ENCODE measurements at places on chromosomes 5 and 9.

- no peak for DNase-seq
Measured at GRCh38 chr5:63228154-63228553, 649.5 kb downstream of the LRRC70 start.

DNA sequence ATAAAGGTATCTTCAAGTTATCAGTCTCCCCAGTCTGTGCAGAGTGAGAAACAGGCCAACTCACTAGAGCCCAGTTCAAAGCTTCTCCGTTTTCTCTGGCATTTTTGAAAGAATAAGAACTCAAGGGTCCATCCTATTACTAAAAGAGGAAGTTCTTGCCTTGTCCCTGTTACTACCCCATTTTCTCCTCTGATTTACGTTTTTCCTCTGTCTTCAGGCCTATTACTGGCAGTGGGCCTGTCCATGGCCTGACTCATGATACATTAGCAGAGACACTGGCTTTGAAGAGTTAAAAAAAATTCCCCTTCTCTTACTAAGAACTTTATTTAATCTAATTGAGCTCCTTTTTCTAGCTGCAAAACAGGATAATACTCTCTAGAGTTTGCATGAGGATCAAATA, 624.0 kb upstream of the KLF4 start:
- peak; percentile 2 for DNase-seq

GRCh38 chr5:172170251-172170701, 17.7 kb downstream of the STK10 start:
- DNase-seq = no peak

DNA sequence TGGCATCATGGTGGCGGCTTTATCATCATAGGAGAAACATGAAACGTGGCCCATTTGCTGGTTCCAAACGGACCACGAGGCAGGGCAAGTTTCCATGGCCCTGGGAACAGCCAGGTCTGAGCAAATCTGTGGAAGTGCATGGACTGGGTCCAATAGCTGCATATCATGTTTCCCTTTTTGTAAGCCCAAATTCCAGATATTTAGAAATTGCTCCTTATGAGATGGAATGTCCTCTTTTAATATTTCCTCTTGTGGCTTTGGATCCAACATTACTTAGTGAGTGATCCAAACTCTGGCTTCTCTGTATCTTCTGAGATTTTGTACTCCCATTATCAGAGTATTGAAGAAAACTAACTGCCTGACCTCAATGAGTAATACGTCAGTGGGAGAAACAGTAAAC, 79.8 kb upstream of the FBXL7 start:
- no peak for DNase-seq

GRCh38 chr5:34991486-34992238, 56.1 kb downstream of the AGXT2 start:
- DNase-seq = no peak

DNA sequence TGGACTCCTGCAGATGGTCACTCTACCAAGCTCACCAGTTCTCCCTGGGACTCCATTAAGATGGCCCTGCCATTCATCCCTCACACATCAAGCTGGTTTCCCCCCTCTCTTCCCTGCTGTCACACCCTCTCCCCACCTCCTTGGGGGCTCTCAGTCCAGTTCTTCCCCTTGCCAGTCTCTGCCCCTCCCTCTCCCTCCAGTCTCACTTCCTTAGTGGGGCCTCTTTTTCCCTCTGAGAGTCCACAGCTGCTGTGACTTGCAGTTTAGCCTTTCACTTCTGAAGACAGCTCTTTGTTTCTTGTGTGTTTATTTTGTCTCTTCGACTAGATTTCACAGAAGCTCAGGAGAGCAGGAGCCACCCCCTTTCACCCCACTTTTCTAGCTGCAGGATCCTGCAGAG, 10.5 kb downstream of the DOCK2 start:
- DNase-seq = no peak

DNA sequence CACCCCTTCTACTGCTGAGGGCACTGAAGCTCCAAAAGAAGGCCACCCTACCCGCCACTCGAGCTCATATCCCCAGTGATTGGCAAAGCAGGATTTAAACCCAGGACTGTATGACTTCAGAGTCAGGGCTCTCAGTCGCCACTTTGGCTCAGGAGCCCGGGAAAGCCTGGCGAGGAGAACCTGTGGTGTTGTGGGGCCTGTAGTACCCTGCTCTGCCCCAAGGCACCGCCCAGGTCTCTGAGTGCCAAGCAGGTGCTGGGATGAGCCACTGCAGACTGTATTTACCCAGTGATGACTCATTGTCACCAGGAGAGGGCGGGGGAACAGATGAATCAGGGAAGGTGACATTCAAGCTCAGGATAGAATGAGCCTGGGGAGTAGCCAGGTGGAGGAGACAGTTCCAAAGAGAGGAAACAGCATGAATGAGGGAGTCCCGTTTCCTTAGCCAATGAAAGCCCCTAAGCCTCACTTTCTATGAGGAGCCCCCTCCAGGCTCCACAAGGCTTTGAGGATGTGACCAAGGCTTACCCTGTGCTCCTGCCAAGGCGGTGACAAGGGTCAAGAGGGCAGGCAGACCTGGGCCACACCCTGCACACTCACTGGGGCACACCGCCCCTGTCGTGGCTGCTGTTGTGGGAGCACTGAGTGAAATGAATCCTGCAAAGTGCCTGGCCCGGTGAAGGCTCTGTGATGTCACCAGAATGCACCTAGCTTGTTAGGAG, 17.8 kb upstream of the DPM2 start:
- DNase-seq = no peak

DNA sequence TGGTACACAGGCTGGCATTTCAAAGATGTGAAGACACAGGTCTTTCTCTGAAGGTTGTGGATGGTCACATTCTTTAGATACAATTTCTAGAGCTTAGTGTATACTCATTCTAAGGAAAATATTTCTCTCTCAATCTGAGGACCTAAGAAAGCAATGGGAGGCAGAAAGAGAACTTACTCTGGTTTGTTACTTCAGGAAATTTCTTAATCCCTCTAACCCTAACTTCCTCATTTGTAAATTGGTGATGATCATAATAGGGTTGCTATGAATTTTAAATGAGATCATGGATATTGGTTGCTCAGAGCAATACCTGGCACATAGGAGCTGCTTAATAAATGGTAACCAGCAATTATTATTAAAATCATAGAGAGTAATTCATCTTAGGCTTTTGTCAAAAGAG, 22.1 kb downstream of the FAM170A start:
- no peak for DNase-seq

DNA sequence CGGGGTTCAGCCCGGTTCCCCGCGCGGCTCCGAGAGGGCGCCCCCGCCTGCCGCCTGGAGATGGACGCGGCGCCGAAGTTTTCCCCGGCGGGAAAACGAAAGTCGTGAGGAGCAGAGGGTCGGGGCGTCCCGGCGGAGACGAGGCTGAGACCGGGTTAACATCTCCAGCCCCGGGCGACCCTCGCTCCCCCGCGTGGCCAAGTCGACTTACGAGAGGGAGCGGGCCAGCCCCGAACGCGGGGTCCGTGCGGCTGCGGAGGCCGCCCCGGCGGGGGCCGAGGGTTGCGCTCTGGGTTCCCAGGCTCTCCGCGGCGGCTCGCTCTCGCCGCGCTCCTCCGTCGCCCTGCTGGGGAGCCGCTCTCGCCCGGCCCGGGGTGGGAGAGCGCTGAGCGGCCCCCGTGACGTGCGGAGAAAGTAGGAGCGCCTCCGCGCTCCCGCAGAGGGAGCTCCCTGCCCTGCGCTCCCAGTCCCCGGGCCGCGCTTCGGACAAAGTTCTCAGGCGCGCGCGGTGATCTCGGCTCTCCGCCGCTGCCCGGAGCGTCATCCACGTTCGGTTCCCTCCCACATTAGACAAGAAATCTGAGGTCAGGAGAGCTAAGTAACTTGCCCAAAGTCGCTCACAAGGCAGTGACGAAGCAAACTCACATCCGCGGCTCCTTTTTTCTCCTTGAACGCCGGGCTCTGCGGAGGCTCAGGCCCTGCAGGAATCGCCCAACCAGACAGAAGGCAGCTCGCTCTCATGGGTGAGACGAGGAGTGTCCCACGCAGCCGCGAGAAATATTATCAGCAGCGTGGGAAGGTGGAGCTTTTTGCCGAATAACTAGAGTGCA, 1.2 kb upstream of the GCNT4 start:
- DNase-seq = peak; percentile 28

DNA sequence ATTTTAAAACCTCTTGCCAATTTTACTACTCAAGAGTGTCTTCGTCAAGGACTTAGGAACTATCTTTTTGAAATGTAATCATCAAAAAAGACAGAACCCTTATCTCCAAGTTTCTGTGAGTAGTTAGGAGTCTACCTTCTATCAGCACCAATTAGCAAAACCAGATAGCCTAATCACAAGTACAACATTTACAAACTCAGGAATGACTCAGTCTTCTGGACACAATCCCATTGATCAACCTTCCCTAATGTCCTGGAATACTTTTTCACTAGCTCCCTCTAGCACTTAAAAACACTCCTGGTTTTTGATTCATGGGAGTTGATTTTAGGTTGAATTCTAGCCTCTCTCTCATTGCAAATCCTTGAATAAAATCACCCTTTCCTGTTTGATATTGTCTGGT, 680.7 kb downstream of the PRR16 start:
- no peak for DNase-seq

GRCh38 chr9:81682177-81682576, 7.2 kb downstream of the TLE1 start:
- DNase-seq = no peak

DNA sequence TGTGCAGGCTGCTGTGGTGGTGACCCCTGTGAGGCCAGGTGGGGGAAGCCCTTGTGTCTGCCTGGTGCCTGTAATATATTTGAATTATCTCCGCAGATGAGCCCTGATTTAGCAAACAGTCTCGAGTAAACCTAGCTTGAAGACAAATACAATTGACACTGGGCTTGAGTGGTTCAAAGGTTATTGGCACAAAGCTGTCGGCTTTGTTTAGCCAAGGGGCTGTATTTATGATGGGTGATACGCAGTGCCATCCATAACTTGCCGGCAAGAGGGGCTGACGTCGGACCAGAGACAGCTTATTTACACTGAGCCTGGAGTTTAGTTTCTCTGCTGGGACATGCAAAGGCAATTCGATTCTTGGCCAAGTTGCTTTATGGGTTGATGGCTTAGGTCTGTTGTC, 20.0 kb upstream of the PITX1 start:
- no peak for DNase-seq

- DNase-seq = no peak
Measured at GRCh38 chr9:27457445-27457844, 66.6 kb upstream of the IFNK start.

- no peak for DNase-seq
Measured at GRCh38 chr9:112864403-112864802, 26.3 kb downstream of the SLC46A2 start.

DNA sequence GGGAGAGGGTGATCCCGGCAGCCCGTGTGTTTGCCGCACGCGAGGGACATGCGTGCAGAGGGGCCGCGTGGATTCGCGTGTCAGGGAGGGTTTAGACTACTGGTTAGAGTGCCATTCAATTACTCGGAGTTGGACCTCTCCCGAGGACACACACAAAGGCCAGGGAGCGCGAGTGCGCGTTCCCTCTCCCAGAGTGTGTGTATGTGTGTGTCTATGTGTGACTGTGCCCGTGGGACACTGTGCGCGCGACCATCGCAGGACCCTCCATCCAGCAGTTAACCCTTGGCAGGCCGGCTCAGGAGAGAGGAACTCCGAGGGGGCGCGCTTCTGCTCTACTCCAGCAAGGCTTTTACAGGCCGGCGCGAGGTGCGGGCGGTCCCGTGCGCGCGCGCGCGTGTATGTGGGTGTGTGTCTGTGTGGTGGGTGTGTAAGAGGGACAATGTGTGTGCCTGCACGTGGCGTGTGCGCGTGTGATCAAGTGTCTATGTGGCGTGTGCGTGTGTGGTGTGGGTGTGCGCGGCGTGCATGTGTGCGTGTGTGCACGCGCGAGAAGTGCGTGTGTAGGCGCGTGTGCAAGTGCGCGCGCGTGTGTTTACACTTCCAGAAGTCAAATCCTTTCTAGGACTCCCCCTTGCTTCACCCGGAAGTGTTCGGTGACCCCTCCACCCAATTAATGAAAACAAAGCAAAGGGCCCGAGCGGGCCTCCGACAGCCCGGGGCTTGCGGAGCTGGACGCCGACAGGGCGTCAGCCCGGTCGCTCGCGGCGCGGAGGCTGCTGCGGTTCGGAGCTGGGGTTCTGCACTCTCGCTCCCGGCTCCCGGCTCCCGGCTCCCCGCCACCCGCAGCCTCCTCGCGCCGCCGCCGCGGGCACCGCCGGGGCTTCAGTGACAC, 75.3 kb upstream of the TBCA start:
- DNase-seq = no peak

- DNase-seq = no peak
Measured at GRCh38 chr9:36132086-36132485, 4.4 kb upstream of the GLIPR2 start.

DNA sequence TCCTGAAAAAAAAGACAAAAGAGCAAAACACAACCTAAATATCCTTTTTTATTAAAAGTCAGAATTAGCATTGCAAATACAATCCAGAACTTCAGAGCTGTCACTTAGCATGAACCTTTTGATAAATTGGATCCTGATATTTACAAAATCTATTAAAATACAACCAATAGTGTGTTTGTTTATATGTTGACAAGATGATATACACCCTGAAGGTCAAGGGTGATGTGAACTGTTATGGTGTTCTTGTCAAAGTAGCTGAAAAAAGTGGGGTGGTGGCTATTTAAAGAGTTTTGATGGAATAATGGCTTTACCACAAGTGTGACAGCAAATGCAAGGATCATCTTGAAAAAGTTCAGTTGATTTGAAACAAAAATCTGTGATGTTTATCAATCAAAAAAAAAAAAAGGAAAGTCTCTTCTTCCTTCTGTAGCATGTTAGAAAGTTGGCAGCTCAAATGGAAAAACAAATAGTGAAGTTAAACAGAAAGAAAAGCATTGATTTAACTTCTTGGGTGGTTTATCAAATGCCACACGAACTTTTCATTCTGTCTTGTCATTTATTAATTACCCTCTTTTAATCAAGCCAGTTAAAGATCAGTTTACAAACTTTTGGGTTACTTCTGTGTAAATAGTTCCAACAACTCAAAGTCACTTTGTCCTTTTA, 44.5 kb downstream of the PRDM6 start:
- DNase-seq = no peak

DNA sequence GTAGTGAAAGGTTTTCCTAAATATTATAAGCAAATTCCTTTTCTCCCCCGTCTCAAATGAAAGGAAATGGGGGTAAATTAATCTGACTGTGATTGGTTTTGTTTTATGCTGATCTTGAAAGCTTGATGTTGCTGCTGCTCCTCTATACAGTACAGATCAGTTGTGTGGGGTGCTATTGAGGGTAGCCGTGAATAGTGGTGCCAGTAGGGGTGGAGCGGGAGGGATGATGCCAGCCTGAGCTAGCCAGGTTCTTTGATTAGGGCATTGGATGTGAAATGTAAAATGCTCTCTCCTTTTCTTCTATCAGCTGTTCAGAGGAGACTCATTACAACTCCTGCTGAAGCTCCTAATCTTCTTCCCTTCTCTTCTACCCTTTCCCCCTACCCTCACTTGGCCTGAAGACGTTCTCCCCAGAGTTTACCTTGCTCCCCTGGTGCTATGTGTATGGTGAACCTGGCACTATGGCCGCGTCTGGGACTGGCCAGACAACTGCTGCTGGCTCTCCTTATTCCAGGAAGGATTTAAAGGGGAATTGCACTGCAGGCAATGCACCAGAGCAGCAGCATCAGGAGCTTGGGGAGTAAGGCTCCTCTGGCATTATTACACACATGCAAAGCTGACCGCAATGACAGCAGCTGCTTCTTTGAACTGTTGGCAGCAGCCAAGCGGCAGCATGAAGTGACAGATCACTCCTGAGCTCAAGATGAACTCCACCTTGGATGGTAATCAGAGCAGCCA, 566 bp downstream of the GPR21 start:
- DNase-seq = peak; percentile 17
